ENCODE measurements at places on chromosomes 2 and 18.

- DNase-seq, result no peak
Observed at GRCh38 chr18:26322890-26323653, 96.8 kb downstream of the TAF4B start.

DNA sequence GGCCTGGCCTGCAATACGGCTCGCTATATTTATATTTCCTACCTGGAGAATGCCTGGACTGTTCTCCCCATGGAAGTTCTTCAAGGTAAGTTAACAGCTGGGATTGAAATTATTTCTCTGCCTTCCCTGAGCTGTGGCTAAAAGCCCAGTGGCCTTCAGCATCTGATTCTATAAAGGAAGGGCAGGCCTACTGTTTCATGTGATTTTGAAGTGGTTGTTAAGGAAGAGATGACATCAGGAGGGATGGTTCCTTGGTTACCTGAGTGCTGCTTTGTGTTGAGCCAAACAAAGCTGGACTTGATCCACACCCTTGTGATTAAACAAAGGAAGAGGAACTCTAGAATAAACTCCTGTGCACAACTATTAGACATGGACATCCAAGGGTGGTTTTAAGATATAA, 61.6 kb downstream of the MFSD6 start:
- no peak for DNase-seq

GRCh38 chr2:30165050-30165520, 18.3 kb downstream of the YPEL5 start:
- DNase-seq, result peak; percentile 80

- peak; percentile 22 for DNase-seq
Observed at GRCh38 chr2:61911510-61911909, 6.0 kb downstream of the COMMD1 start.

GRCh38 chr18:53817976-53818950, 406.2 kb downstream of the MBD2 start:
- no peak for DNase-seq

DNA sequence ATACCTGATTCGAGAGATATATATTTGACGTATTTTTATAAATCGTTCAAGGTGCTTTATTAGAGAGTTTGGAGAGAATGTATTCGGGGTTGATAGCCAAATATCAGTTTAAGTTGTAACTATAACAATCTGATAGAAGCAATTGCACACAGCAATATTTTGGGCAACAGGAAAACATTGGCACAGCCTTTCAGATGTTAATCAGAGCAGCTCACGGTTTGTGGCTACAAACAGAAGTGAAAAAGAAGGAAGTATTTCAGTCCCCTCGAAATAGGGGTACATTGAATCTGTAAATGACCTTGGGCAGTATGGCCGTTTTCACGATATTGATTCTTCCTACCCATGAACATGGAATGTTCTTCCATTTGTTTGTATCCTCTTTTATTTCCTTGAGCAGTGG, 20.6 kb downstream of the SERPINB10 start:
- no peak for DNase-seq

DNA sequence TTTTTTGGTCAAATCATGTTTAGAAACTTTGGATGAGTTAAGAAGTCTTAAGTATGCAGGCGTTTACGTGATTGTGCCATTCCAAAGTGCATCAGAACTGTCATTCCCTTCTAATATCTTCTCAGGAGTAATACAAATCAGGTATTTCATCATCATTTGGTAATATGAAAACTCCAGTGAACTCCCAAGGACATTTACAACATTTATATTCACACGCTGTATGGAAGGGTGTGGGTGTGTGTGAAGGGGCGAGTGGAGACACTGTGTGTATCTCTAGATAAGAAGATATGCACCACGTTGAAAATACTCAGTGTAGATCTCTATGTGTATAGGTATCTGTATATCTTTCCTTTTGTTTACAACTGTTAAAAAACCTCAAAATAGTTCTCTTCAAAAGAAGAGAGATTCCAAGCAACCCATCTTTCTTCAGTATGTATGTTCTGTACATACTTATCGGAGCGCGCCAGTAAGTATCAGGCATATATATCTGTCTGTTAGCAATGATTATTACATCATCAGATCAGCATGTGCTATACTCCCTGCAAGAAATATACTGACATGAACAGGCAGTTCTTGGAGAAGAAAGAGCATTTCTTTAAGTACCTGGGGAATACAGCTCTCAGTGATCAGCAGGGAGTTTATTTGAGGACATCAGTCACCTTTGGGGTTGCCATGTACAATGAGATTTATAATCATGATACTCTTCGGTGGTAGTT, 29.3 kb downstream of the COX7A2L start:
- DNase-seq, result no peak

- DNase-seq, result no peak
Observed at GRCh38 chr2:38010995-38011394, 65.0 kb downstream of the CYP1B1 start.

GRCh38 chr2:240359695-240360094, 75.8 kb upstream of the GPC1 start:
- no peak for DNase-seq

DNA sequence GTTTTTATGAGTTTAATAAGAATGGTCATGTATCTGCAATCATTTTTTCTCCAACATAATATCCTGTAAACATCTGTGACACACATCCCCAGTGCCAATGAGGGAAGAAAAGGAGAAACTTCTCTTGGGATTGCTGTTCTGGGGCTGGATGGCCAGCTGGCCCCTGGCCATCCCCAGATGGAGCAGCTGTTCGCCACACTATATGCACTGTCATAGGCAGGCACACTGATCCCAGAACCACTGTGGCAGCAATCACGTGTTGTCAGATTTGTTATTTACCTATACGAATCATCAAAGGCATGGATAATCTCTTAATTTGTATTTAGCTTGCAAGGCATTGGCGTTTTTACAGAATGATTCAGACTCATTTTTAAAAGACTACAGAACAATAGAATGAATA, 167.6 kb upstream of the ACAA2 start:
- no peak for DNase-seq

- no peak for DNase-seq
Observed at GRCh38 chr2:188776634-188777033, 197.5 kb upstream of the COL3A1 start.

GRCh38 chr2:108587621-108588020, 53.4 kb downstream of the LIMS1 start:
- no peak for DNase-seq
